NCI-H2171 (cell line): ENCODE measurements at places on chromosomes 1 and 21.

GRCh38 chr1:168114845-168115244 lies 21.9 kb downstream of the GPR161 start:
- peak; percentile 62 for DNase-seq

DNA sequence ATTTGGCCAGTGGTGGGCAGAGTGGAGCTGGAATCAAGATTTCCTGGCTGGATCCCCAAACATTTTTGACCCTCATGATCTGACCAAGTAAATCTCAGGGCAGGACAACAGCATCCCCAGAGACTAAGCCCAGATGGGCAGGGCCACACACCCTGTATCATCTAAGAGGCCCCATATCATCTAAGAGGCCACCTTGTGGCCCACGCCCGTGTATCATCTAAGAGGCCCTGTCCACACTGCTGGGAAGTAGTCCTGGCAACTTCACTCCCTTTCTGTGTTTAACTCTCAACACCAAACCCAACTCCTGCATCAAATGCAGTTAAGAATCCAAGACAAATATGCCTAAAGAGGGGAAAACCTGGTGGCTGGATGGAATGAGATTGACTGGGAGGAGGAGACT lies 81.6 kb upstream of the SSX2IP start:
- DNase-seq = no peak

GRCh38 chr1:205925736-205926135 lies 17.5 kb downstream of the SLC26A9 start:
- no peak for DNase-seq

- no peak for DNase-seq
Measured at GRCh38 chr1:59701376-59701775, 113.4 kb upstream of the HOOK1 start.

GRCh38 chr1:209643285-209644020 lies 8.8 kb downstream of the LAMB3 start:
- no peak for DNase-seq
